ENCODE measurements at places on chromosomes 5 and 9. TPM values are rescaled to one million over a fixed set of nuclear protein-coding genes. Genes with fewer than 3 reads are reported as not detected.
A peak's percentile ranks its signal among the peaks of the same experiment; 100 is the strongest.

The TAF11L10 gene
- total RNA-seq = not detected

The KCNMB1 gene
- not detected for total RNA-seq

The CCL27 gene
- total RNA-seq = not detected

DNA sequence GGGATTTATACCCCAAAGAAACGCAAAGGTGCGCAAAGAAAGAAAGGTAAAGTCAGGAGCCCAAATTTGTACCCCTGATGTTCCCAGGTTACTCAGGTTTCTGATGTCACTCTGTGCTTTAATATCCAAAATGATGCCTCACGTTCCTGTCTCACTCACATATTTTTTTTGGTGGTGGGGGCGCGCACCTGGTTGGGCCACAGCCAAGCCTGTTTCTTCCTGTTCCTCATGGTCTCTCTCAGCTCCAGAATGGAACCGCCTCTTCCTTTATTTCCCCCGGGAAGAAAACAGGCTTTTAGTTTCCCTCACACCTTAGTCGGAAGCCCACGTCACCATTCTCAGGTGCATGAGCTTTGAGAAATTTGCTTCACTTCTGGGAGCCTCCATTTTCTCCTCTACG, 118.3 kb upstream of the BOD1 start:
- DNase-seq = no peak
- no peaks in the 10 kb centered on the region for H3K36me3 ChIP-seq
- no peaks in the 10 kb centered on the region for H3K4me1 ChIP-seq
- no peak overlapping the region for H3K27ac ChIP-seq
- no peaks in the 10 kb centered on the region for H3K27me3 ChIP-seq

DNA sequence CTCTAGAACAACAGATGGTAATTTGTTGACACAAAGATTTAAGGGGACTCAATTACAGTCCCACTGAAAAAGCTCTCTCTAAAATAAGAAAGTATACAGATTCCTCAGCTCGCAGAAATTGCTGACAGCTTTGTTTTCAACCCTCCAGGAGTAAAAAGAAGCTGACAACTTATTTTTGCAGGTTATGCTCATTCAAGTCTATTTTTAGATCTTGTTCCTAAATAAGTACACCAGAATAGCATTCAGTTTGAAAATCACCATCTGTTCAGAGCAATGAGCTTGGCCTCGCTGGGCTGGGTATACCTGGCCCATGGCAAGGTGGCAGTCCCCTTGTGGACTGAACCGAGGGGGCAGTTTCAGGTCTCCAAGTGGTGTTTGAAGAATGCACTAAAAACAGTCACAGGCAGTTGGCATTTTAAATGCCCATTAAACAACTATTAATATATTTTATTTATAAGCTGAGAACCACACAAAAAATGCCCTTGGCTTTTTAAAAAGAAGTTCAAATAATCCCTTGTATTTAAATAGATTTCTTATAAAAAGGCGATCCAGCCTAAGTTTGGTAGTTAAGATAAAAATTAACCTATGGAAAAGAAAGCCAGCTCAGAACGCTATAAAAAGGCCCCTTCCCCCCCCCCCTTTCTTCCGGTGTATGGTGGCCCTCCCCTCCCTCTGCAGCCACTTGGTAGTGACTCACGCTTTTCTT, 169.2 kb downstream of the AUH start:
- no peak for DNase-seq
- H3K27me3 ChIP-seq = no peaks in the 10 kb centered on the region
- H3K36me3 ChIP-seq = no peaks in the 10 kb centered on the region
- H3K4me3 ChIP-seq = peak overlapping the region; percentile 75
- peaks cover 20% of the 10 kb centered on the region for H3K4me1 ChIP-seq
- no peak overlapping the region for H3K27ac ChIP-seq

The RASGRF2 gene
- 13.6 TPM for total RNA-seq

- H3K27me3 ChIP-seq = no peaks in the 10 kb centered on the region
- no peaks in the 10 kb centered on the region for H3K36me3 ChIP-seq
- H3K4me3 ChIP-seq = no peak overlapping the region
- H3K4me1 ChIP-seq = no peaks in the 10 kb centered on the region
- no peak overlapping the region for H3K27ac ChIP-seq
Observed at GRCh38 chr5:118220556-118221195, 767.7 kb downstream of the DTWD2 start.

DNA sequence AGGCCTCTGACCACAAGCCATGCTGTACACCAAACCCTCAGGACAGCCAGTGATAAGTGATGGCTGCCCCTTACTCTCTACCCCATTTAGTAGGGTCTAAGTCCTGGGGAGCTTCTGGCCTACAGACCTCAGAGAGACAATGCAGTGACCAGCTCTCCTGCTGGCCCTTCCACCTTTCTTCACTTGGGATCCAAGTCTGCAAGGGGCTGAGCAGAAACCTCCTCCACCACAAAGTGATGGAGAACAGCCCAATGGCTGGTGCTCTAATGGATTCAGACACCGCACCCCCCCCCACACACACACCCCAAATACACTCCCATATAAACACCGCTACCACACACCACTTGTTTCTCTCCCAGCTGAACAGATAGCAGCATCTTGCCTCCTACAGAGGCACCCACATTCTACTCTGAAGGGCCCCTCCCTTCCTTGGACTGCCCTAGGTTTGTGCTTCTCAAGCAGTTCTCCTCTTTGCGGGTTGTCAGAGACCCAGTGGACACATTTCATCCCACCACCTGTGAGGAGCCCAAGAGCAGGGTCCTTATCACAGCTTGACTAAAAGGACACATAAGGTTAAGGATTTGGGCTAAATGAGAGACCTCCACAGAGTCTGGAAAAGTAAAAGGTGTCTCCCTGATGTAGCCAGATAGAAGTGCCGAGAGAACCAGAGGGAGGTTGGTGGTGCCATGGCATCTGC, 1.3 kb upstream of the PDLIM4 start:
- no peaks in the 10 kb centered on the region for H3K4me1 ChIP-seq
- no peaks in the 10 kb centered on the region for H3K27me3 ChIP-seq
- no peak overlapping the region for H3K27ac ChIP-seq
- no peak overlapping the region for H3K4me3 ChIP-seq

DNA sequence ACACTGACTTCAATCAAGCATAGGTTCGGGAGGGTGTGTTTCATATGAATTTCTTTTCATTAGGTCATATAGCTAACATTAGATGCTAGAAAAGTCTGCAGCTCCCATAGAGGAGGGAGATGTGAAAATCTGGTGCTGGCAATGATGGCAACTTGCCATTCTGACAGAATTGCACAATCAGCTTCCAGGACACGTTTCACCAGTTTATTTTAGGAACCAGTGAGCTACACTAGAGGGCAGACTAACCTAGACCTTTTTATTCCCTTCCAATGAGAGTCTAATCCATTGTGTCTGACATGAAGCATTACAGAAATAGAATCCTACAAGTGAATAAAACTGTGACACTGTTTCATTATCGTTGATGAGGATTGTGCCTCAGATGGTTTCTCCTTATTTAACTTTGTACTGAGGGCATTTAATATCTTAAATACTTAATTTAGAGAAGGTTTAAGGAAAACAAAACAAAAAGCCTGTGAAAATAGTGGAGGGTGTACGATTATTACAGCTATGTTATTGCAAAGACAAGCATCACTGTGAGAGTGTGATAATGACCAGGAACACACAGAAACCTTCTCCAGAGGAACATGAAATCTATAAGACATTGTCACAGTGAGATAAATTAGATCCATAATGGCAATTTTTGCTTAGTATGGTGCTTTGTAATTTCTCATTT, 363.3 kb upstream of the RPS23 start:
- no peaks in the 10 kb centered on the region for H3K36me3 ChIP-seq
- no peak overlapping the region for H3K4me3 ChIP-seq
- no peak overlapping the region for H3K27ac ChIP-seq
- no peaks in the 10 kb centered on the region for H3K4me1 ChIP-seq
- peak; percentile 11 for DNase-seq

DNA sequence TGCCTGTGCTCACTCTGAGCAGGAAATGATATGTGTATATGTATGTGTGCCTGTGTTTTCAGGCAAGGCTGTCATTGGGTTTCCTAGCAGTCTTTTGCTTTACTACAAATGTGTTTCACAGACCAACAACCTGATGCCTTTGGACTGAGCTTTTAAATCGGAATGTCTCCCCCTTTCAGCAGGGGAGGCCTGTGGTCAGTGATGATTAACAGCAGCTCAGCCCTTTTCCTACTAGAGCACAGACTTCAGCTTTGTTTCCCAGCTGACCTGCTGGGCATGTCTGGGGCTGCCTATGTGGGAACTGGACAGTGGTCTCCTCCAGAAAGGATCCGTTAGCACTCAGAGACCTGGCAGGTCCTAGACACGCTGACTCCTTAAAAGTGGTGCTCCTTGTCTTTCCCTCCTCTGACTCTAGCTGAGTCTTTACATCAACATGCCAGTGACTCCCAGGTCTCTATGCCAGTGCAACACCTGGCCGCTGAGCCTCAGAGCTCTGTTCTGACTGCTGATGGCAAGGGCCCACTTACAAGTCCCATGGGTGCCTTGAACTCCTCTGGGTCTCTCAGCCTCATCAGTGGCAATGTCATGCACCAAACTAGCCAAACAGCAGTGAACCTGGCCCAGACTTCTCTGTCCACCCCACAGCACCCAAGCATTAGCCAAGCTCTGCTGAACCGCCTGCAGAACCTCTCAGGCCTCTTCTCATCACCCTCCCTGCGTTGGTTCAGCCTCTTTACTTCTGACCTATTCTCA, 7.7 kb downstream of the MACROH2A1 start:
- no peak overlapping the region for H3K4me3 ChIP-seq
- no peaks in the 10 kb centered on the region for H3K27me3 ChIP-seq
- H3K36me3 ChIP-seq = no peaks in the 10 kb centered on the region
- DNase-seq = no peak

DNA sequence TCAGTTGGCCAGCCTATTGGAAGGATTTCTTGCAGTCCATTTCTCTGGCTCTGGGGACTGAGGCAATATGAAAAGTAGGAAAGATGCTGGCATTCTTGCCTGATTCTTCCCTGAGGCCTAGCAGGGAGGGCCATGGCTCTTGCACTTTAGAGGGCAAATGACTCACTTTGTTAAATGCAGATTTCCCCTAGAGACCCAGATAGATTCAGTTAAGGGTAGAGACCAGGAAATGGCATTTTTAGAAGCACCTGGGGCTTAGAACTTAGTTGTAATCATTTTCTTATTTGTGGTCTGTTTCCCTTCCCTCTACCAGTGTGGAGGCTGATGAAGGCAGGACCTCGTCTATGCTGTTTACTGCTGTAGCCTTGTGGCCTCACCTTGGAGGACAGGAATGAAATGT, 112.8 kb upstream of the NR3C1 start:
- H3K27ac ChIP-seq = no peak overlapping the region
- DNase-seq = no peak
- H3K4me3 ChIP-seq = no peak overlapping the region
- no peaks in the 10 kb centered on the region for H3K36me3 ChIP-seq

GRCh38 chr9:96075111-96075510, 199.6 kb downstream of the ERCC6L2 start:
- no peak overlapping the region for H3K27ac ChIP-seq
- H3K36me3 ChIP-seq = no peaks in the 10 kb centered on the region
- no peak overlapping the region for H3K4me3 ChIP-seq
- no peaks in the 10 kb centered on the region for H3K27me3 ChIP-seq
- H3K4me1 ChIP-seq = no peaks in the 10 kb centered on the region

DNA sequence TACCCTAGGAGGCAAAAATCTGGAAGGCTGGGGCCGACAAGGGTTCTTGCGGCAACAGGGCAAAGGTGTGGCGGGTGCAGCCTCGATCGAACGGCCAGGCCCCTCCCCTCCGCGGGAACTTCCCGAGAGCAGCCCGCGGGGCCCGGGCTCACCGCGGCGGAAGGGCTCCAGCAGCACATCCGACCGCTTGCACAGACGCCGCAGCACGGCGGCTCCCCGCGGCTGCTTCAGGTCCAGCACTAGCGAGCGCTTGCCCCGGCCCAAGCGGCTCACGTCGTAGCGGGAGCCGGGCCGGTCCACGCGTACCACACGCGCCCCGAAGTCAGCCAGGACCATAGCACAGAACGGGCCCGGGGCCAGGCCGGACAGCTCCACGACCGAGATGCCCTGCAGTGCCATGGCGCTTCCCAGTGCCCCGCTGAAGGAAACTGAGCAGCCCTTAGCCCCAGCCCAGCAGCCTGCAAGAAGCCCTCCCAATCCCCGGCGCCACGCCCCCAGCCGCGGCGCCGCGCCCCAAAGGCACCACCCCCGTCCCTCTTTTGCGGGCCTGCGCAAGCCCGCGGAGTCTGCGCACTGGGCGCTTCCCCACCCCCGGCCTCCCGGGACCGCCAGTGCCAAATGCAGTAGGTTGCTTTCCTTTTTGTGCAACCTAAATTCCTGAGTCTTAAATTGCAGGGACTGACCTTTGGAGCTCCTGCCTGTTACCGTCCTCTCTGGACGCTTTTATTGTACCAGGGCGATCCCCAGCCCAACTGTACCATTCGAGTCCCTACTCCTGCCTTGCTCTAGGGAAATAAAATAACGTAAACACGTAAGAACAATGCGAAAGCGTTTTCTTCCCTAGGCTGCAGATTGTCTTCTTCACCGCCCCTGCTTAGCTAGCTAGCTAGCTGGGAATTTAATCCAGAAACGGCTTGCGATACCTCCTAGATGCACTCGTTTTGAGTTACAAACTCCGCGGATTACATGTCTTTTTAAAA, at the start of gene AMACR:
AMACR (minus strand) TSS at position 430 of the 980 bp plus-strand sequence; CDS start at position 399, 31 bp downstream.
- H3K4me1 ChIP-seq = peaks cover 9% of the 10 kb centered on the region
- H3K36me3 ChIP-seq = peaks cover 14% of the 10 kb centered on the region
- no peaks in the 10 kb centered on the region for H3K27me3 ChIP-seq
- H3K4me3 ChIP-seq = peak within 1 kb of the TSS; percentile 85
- DNase-seq = peak; percentile 80

GRCh38 chr9:6763244-6763643, 5.5 kb downstream of the KDM4C start:
- peaks cover 18% of the 10 kb centered on the region for H3K4me1 ChIP-seq
- H3K36me3 ChIP-seq = no peaks in the 10 kb centered on the region
- H3K4me3 ChIP-seq = no peak overlapping the region
- H3K27ac ChIP-seq = no peak overlapping the region

GRCh38 chr5:38660194-38660668, 103.8 kb upstream of the LIFR start:
- H3K4me1 ChIP-seq = no peaks in the 10 kb centered on the region
- no peak overlapping the region for H3K4me3 ChIP-seq
- no peaks in the 10 kb centered on the region for H3K36me3 ChIP-seq
- H3K27ac ChIP-seq = no peak overlapping the region

The HRCT1 gene
- not detected for total RNA-seq

DNA sequence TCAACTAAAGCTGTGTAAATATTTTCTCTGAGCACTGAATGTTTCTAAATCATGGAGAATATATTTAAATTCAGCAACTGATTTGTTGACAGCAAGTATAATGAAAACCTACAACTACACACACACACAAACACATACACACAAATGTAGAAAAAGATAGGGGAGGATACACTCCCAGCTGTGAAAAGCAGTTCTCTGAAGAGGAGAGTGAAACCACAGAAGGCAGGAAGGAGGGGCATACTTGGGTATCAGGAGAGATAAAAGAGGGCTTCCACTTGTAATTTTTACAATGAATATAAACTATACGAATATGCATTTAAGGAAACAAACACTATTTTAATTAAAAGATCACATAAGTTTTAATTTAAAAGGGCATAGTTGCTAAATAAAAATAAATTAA, 227.8 kb upstream of the SLC24A2 start:
- no peak overlapping the region for H3K4me3 ChIP-seq
- H3K4me1 ChIP-seq = peaks cover 18% of the 10 kb centered on the region
- no peaks in the 10 kb centered on the region for H3K27me3 ChIP-seq

The LCN1 gene
- not detected for total RNA-seq

GRCh38 chr5:8500426-8500825, 631.5 kb downstream of the MTRR start:
- DNase-seq = no peak
- no peak overlapping the region for H3K4me3 ChIP-seq
- H3K4me1 ChIP-seq = no peaks in the 10 kb centered on the region
- no peak overlapping the region for H3K27ac ChIP-seq
- no peaks in the 10 kb centered on the region for H3K27me3 ChIP-seq
